ENCODE measurements at places on chromosomes 7 and 10. TPM values are rescaled to one million over a fixed set of nuclear protein-coding genes. Genes with fewer than 3 reads are reported as not detected.
A peak's percentile ranks its signal among the peaks of the same experiment; 100 is the strongest.

- no peak overlapping the region for H3K4me3 ChIP-seq
- no peaks in the 10 kb centered on the region for H3K27me3 ChIP-seq
- no peak for DNase-seq
These were observed 16.7 kb downstream of the SLIT1 start for GRCh38 chr10:97169063-97169462.

- H3K36me3 ChIP-seq = peaks cover 15% of the 10 kb centered on the region
- H3K27me3 ChIP-seq = no peaks in the 10 kb centered on the region
- DNase-seq = no peak
These were observed 73.1 kb downstream of the CYP51A1 start for GRCh38 chr7:92061154-92061553.

DNA sequence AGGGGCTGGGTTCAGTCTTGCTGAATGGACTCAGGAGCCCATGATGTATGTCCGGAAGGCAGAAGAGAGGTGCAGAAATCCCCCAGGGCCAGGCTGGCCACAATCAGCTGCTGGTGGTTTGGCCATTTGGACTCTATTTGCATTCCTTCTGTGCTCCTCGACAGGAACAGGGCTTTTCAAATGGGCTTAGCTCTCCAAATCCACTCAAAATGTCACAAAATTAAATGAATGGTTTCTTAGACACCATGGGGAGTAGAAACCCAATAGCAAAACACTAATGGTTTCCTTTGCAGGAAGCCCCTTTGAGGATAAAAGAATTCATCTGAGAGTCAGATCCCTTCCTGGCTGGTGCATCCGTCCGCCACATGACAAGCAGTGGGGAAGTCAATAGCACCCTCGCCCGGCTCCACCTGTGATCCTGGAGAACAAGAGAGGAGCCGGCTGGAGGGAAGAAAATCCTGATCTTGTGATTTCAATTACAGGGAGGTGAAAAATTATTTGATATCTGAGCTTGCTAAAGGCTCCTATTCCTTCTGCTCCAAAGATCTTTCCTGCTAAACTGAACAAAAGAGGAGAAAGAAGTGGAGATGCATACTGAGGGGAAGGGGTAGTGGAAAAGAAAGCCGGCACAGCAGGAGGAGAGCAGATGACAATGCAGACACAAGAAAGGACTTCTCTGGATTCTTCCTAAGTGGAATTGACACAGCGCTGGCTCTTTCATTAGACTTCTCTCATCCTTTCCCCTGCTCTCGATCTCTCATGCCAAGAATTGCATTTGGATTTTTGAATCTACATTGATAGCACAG, 190.7 kb downstream of the C7orf25 start:
- H3K27me3 ChIP-seq = no peaks in the 10 kb centered on the region
- no peak overlapping the region for H3K27ac ChIP-seq
- no peak overlapping the region for H3K4me3 ChIP-seq
- DNase-seq = peak; percentile 6

GRCh38 chr7:47574482-47575329, 7.2 kb downstream of the TNS3 start:
- H3K4me1 ChIP-seq = peaks cover 8% of the 10 kb centered on the region
- H3K27ac ChIP-seq = no peak overlapping the region
- no peaks in the 10 kb centered on the region for H3K36me3 ChIP-seq
- H3K4me3 ChIP-seq = no peak overlapping the region
- no peak for DNase-seq

GRCh38 chr10:33497338-33497737, 162.9 kb upstream of the NRP1 start:
- no peaks in the 10 kb centered on the region for H3K27me3 ChIP-seq
- no peak for DNase-seq
- peak overlapping the region; percentile 79 for H3K27ac ChIP-seq
- no peaks in the 10 kb centered on the region for H3K36me3 ChIP-seq

- DNase-seq = peak; percentile 99
- H3K27ac ChIP-seq = peak overlapping the region; percentile 72
- no peaks in the 10 kb centered on the region for H3K27me3 ChIP-seq
- peaks cover 3% of the 10 kb centered on the region for H3K36me3 ChIP-seq
These were observed 7.2 kb upstream of the FIS1 start for GRCh38 chr7:101251871-101252659.

GRCh38 chr7:11636274-11636673, 195.7 kb downstream of the THSD7A start:
- H3K27me3 ChIP-seq = no peaks in the 10 kb centered on the region
- H3K4me1 ChIP-seq = peaks cover 9% of the 10 kb centered on the region
- no peak overlapping the region for H3K4me3 ChIP-seq
- no peak overlapping the region for H3K27ac ChIP-seq

- H3K36me3 ChIP-seq = no peaks in the 10 kb centered on the region
- peaks cover 8% of the 10 kb centered on the region for H3K4me1 ChIP-seq
- H3K4me3 ChIP-seq = no peak overlapping the region
- no peak for DNase-seq
- H3K27me3 ChIP-seq = no peaks in the 10 kb centered on the region
These were observed 218.2 kb downstream of the CCSER2 start for GRCh38 chr10:84546609-84547008.

DNA sequence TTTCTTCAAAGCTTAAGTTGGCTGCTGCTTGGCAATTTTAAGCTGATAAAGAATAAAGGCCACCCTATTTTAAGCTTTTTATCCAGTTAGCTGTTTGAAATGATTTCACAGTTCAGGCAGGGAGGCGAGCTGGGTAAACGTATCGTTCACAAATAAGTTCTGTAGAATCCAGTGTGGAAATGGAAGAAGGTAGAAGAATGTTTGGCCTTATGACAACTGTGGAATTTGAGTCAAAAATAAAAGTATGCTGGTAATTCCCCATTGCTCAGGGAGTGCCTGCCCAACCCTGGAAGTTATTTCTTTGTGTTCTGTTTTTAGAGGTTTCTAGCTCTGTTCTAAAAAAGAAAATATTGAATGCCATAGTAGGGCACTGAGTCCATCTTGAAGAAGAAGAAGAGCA, 113.1 kb downstream of the ARL4A start:
- H3K36me3 ChIP-seq = no peaks in the 10 kb centered on the region
- no peaks in the 10 kb centered on the region for H3K27me3 ChIP-seq
- no peaks in the 10 kb centered on the region for H3K4me1 ChIP-seq
- H3K4me3 ChIP-seq = no peak overlapping the region

DNA sequence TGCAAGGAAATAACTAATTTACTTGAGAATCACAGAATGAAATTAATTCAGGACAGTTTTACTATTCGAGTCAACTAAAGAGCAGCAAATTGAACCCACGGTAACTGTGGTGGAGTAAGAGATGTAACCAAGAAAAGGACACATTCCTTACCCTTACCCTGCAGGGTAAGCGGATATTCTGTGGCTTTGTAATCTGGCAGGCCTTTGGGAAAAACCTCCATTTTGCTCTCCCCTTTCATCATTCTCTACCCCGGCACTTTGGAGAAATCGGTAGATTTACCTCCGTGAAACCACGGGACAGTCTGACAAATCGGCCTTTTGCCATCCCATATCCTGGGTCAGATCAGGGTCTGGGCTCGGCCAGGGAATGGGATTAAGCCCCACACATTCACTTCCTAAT, 18.4 kb downstream of the RCC1L start:
- H3K4me3 ChIP-seq = no peak overlapping the region
- DNase-seq = no peak
- peaks cover 38% of the 10 kb centered on the region for H3K36me3 ChIP-seq
- H3K27ac ChIP-seq = peak overlapping the region; percentile 14
- no peaks in the 10 kb centered on the region for H3K27me3 ChIP-seq
- H3K4me1 ChIP-seq = no peaks in the 10 kb centered on the region

DNA sequence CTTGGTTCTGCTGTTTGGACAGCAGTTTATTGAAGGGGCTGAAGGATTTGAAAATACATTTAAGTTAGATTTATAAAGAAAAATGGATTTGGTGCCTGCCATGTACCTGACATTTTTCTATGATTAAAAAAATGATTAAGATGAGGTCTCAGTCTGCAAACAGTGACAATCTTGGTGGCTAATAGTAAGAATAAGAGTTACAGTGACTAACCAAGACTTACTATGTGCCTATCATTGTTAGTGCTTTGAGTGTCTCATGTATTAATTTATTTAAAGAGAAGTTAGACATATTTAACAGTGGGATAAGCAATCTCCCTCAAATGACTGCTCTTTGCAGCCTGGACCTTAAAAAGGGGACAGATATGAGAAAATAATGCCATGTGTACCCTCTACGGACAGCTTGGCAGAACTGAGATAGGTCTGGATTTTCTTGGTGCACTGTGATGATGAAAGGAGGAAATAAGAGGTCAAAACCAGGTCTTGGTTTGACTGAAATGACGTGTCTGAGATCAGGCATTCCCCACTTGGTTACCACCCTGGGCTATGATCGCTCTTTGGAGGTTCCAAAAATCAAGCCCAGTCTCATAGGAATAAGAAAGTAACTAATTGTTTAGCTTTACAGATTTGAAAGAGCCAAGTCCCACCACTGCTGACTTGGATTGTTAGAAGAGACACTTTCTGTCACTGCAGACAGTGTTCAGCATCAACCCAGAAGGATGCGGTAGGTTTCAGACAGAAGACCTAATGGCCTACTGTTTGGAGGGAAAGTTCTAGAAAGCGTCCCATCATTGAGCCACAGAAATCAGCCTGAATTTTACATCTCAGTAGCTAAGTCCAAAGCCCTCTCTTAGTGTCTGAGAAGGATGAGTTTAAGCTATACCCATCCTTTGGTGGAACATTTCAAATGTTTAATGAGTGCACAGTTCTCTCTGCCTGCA, 2.1 kb downstream of the CASP7 start:
- no peaks in the 10 kb centered on the region for H3K27me3 ChIP-seq
- no peak overlapping the region for H3K4me3 ChIP-seq
- no peaks in the 10 kb centered on the region for H3K36me3 ChIP-seq
- no peak overlapping the region for H3K27ac ChIP-seq
- H3K4me1 ChIP-seq = no peaks in the 10 kb centered on the region

- no peak overlapping the region for H3K4me3 ChIP-seq
- no peak for DNase-seq
- peaks cover 51% of the 10 kb centered on the region for H3K4me1 ChIP-seq
- H3K36me3 ChIP-seq = no peaks in the 10 kb centered on the region
- no peaks in the 10 kb centered on the region for H3K27me3 ChIP-seq
These were observed 24.6 kb downstream of the FRMPD2 start for GRCh38 chr10:48249763-48250351.

- H3K4me3 ChIP-seq = no peak overlapping the region
- H3K4me1 ChIP-seq = no peaks in the 10 kb centered on the region
- H3K36me3 ChIP-seq = no peaks in the 10 kb centered on the region
- DNase-seq = no peak
- no peak overlapping the region for H3K27ac ChIP-seq
- H3K27me3 ChIP-seq = no peaks in the 10 kb centered on the region
These were observed 77.0 kb upstream of the SEMA3A start for GRCh38 chr7:84271543-84271942.

GRCh38 chr7:28807396-28807994, 150.6 kb downstream of the TRIL start:
- H3K4me3 ChIP-seq = no peak overlapping the region
- H3K27ac ChIP-seq = no peak overlapping the region

- peaks cover 11% of the 10 kb centered on the region for H3K4me1 ChIP-seq
- no peaks in the 10 kb centered on the region for H3K27me3 ChIP-seq
- H3K27ac ChIP-seq = no peak overlapping the region
- H3K4me3 ChIP-seq = no peak overlapping the region
- no peaks in the 10 kb centered on the region for H3K36me3 ChIP-seq
- no peak for DNase-seq
These were observed 2.2 kb upstream of the FRMD4A start for GRCh38 chr10:14332903-14333302.

The FAM25C gene
- total RNA-seq = not detected

The SUGCT gene
- total RNA-seq = 21.4 TPM

The CALHM1 gene
- total RNA-seq = not detected

The CRYGN gene
- 1.3 TPM for total RNA-seq

The GARIN1A gene
- total RNA-seq = 0.45 TPM

The GNGT1 gene
- not detected for total RNA-seq

The ASB4 gene
- total RNA-seq = not detected

The LRRD1 gene
- total RNA-seq = 0.51 TPM

The PRF1 gene
- not detected for total RNA-seq

The AUTS2 gene
- total RNA-seq = 45.5 TPM
